ENCODE measurements at places on chromosomes 6 and 20.

DNA sequence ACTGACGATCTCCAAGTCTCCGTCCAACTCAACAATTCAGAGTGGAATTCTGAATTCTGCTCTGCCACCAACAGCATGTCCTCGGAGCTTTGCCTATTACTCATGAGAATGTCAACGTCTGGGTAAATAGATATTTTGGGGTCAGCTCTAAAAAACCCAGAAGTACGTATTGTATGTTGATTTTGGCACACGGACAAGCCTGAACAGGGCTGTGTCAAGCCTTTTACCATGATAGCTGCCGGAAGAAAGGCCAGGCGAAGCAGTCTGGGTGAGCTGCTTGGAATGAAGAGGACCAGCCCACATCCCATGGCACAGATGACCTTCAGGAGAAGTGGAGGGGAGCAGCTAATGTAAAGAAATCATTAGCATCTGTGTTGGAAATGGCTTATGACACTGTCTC lies 88.0 kb upstream of the JAG1 start:
- no peak for DNase-seq

GRCh38 chr20:32661820-32662528 lies 11.8 kb downstream of the C20orf203 start:
- no peak for DNase-seq

DNA sequence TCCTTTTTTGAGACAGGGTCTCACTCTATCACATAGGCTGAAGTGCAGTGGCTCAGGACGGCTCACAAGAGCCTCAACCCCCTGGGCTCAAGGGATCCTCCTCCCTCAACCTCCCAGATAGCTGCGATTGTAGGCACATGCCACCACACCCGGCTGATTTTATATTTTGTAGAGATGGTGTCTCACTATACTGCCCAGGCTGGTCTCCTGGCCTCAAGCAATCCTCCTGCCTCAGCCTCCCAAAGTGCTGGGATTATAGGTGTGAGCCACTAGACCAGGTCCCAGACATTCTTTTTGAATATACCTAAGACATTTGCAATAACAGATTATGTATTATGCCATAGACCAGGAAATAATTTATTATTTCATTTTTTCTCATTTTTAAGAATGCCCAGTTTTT lies 58.3 kb upstream of the CDYL start:
- DNase-seq = no peak

DNA sequence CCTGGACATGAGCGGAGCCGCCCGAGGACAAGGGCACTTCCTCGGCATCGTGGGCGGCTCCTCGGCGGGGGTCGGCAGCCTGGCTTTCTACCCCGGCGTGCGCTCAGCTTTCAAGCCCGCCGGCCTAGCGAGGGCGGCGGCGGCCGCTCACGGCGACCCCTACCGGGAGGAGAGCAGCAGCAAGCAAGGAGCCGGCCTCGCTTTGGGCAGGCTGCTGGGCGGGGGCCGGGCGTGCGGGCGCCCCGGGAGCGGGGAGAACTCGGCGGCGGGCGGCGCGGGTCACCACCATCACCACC lies 6.7 kb downstream of the PRDM13 start:
- no peak for DNase-seq

- DNase-seq = no peak
These were observed 6.2 kb downstream of the COL9A3 start for GRCh38 chr20:62822788-62823651.

- DNase-seq = no peak
These were observed 33.8 kb downstream of the SIM1 start for GRCh38 chr6:100430962-100431361.

DNA sequence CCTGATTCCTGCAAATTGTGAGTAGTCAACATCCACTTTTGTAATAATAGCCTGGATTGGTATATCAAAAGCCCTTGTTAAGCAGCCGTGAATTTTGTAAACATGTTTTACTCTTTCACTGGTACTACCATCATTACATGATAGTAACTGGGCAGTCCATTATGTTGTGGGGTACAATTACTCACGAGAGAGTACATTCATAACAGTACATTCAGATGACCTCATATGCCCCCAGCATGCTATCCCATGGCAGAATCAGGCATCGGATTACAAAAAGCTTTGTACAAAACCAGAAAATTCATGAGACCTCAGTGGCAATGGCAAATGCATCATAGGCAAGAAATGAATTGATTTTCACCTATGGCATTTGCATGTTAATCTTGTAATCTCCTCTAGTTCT lies 166.2 kb downstream of the EPM2A start:
- no peak for DNase-seq

DNA sequence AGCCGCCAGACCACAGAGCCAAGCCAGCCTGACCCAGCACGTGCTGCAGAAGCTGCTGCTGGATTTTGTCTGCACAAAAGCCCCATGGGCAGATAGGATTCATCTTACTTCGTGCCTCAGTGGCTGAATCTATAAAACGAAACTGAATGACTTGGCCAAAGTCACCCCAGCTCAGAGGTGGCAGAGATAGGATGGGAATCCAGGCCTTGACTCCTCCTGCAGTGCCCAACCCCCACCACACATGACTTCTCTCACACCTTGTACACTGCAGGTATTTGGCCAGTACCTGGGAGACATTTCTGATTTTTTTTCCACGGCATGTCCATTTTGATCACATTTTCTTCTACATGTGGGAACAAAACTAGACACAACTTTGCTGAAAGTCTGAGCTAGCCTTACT lies 182.1 kb downstream of the ANKRD60 start:
- DNase-seq = no peak

- no peak for DNase-seq
These were observed 179.1 kb downstream of the SLC35F1 start for GRCh38 chr6:118086159-118086558.

- no peak for DNase-seq
These were observed 22.7 kb downstream of the DSE start for GRCh38 chr6:116393430-116393829.

DNA sequence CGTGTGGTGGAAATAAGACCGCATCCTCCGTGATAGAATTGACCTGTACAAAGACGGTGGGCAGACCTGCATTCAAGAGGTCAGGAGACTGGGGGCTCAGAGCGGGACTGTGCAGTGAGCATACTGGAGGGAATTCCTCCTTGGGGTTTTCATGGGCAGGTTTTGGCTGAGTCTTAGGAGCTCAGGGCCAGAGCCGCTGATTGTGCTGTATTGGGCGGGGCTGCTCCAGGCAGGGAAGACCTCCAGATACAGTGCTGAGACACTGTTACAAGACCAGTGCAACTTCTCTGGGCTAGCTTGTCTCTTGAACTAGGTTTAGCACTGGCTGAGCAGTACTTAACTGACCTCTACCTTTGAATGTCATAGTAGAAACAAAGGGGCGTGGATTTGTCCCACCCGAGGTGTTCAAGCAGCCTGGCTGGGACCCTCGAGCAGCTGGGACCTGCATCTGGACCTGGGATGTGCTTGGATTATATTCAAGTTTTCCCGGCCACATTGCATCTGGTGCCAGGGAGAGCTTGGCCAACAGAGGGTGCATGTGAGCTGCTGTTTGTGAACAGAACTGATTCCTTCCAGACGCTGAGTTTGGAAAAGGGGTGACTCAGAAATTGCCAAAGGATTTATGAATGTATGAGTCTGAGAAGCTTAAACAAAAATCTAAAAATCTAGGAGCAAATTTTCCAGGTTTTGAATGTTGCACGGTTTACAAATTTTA lies 33.4 kb upstream of the SLC22A1 start:
- no peak for DNase-seq

DNA sequence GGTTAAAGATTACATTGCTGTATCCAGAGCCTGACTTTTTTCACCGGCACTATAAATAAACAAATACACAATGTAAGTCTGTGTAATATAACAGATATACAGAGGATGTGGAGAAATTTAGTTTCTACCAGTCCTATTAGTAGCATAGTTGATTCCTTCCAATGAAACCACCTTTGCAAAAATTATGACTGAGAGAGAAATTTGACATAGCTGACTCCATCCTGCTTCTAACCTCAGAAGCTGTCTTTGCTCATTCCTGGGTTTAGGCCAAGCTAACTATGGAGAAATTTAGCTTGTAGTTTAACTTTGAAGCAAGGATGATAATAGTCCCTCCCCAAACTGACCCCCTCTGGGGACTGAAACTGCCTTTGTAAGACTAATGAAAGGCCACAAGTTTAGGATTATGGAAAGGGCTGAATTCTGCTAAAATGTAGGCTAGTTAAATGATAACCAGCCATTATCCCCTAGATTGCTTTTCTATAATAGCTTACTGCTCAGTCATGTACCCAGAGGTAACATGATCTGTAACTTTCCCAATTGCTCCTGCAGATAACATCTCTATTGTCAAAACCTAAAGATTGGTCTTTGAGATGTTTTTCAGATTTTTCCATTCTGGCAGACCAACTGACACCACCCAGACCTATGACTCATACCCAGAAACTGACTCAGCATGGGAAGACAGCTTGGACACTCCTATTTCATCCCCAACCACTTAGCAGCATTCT lies 172.8 kb upstream of the ARG1 start:
- no peak for DNase-seq

Data from central memory CD4-positive, alpha-beta T cell (primary cell).